ENCODE measurements at places on chromosomes 5 and 9.

DNA sequence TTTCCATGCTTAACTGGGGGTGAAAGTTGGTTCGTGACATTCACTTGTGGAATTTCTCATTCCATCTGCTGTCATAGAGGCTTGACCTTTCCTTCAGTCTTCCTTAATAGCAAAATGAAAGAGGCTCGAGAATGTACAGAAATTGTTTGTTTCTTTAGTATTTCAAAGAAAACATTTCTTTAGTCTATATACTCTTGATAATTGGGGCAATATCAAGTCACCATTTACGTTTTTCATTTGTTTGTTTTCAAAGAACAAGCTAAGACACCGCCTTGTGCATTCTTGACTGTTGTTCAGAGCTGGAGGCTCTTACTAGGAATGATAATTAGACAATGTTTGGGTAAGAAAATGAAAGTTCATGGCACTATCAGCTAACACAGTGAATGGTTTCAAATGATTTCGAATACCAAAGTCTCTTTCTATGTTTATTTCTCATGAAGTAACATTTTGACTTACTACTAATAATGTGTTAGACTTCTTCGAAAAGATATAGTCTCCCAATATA is 835.4 kb downstream of the SEMA5A start:
- no peak for DNase-seq

GRCh38 chr5:81395262-81395661 is 1.3 kb upstream of the ACOT12 start:
- no peak for DNase-seq

- no peak for DNase-seq
Measured at GRCh38 chr9:82810915-82811314, 252.0 kb downstream of the RASEF start.

DNA sequence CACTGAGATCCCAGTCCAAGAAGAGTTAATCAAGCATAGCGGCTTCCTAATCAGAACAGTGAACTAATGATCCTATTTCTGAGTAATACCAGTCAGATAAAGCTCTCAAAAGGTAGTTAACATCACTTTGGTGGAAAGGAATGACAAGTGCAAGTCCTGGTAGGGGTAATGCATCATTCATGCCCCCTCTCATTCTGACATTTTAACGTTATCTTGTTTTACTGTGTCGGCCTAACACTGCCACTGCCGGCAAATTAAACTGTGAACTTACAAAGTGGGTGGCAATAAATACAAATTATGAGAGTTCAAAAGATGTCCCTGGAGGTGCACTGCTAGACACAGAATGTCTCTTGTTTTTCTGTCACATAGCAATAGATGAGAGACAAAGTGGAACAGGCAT is 131.6 kb downstream of the EBF1 start:
- DNase-seq: no peak

GRCh38 chr5:148855249-148856008 is 29.0 kb downstream of the ADRB2 start:
- no peak for DNase-seq
